ENCODE measurements at places on chromosomes 16 and 17.

DNA sequence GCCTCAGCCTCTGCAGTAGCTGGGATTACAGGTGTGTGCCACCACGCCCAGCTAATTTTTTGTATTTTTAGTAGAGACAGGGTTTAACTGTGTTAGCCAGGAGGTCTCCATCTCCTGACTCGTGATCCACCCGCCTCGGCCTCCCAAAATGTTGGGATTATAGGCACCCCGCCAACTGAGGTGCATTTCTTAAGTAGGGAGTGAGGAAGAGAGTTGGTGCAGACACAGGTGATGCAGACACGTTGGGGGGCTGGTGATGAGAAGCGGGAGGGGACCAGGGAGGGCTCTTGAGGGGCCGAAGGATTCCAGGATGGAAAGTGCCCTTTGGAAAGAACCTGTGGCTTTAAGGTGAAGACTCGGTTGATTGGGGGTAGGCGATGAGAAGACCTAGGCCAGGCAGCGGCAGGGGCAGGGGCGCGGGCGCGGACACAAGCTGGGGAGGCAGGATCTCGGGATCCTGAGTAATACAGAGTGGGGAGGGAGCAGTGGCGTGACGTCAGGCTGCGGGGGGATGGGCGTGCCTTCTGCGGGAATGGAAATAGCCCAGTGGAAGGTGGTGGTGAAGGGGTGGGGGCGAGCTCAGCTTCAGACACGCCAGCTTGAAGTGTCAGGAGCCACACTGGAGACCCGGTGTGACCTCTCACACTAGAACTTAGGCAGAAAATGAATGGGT is 2.5 kb upstream of the ATP6V0C start:
- no peak for DNase-seq

DNA sequence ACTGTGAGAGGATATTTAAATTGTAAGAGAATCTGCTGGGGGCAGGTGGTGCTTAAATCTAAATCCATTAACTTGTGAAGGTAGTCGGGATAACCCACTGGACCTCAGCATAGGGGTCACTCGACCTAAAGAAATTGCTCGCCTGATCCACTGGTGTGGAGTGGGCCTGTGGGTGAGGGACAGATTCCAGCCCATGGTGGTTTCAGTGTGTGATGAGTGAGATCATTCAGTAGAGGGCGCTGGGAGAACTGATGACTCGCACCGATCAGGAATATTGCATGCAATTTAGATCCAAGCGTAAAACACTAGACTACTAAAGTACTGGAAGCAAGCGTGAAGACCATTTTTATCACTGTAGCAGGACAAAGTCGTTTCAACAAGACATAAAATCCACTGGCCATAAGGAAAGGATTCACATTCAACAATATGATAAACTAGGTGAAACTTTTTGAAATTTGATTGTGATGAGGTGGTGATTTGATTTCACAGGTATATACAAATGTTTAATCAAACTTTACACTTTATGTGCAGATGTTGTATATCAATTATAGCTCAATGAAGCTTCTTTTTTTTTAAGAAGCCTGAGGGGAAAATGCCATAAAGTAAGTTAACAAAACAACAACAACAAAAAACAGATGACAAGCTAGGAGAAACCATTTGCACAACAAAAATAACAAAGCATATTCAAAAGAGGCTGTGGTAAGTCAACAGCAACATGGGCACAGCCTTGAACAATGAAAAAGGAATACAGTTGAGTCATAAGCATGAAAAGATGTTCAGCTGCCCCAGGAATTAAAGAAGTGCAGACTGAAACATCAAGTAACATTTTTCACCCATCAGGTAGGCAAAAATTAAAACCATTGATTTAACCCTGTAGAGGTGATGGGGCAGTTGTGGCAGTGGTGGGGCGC is 7.5 kb upstream of the TMEM170A start:
- DNase-seq = peak; percentile 84

GRCh38 chr16:57530522-57531252 is 5.7 kb downstream of the CCDC102A start:
- no peak for DNase-seq

GRCh38 chr17:61144137-61144536 is 255.5 kb upstream of the TBX2 start:
- no peak for DNase-seq

GRCh38 chr17:41507315-41507880 is 2.0 kb upstream of the KRT13 start:
- no peak for DNase-seq

- no peak for DNase-seq
Measured at GRCh38 chr17:57518587-57519581, 226.2 kb downstream of the CCDC182 start.

GRCh38 chr17:66301864-66302741 is at the start of gene PRKCA:
PRKCA (plus strand) TSS chr17:66302613.
- DNase-seq = peak; percentile 68

DNA sequence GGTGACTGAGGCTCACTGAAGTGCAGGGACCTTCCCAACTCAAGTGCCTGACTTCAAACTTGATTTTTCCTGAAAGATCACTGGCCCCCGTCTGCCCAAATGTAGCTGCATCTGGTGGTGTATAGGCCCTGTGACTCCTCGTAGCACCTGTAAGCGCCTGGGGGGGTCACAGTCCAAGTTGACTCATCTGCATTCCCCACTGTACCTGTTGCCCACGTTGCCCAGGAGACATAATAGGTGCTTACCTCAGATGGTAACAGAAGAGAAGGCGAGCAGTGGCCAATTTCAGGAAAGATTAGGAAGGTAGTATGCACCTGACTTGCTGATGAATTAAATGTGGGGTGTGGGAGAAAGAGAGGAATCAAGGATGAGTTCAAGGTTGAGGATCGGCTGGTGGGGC is 44.1 kb upstream of the EMP2 start:
- no peak for DNase-seq

DNA sequence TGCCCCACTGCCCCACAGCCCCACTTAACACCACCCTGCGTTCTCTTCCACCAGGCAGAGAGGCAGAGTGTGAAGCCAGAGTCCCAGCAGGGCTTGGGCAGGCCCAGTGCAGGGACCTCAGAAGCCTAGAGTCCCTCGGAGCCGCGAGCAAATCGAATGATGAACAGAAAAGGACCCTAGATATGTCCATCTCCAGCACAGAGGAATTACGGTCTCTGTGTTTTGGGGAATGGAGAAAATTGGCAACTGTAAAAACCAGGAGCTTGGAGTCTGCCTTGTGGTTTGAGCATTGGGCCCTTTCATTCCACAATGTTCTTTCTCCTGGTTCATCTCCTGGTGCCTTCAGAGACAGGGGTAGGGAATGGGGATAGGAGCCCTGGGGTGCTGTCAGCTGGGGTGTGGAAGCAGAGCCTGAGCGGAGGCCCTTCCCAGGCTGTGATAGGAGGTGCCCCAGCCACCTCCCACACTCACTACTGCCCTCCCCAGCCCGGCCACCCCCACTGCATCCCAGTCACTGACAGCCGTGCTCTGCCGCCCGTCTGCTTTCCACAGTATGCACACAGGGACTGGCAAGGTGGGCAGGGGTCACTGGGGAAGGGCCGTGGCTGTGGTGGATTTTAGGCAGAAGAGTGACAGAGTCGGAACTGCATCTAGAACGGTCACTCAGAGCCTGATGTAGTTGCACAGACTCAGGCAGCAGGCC is 26.7 kb downstream of the TBX4 start:
- DNase-seq = no peak

DNA sequence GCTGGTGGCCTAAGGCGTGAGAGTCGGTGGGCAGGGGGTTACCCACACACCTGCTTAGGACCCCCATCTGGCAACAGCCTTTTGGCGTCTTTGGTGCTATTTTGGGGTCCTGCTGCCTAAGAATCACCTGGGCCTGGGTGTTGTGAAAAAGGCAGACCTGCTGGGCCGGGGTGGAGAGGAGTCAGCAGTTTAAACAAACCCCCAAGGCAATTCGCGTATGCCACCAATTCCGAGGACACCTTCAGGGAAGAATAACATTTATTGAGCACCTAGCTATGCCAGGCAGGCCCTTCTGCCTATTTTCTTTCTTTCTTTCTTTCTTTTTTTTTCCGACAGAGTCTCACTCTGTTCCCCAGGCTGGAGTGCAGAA is 53.9 kb upstream of the TOB1 start:
- no peak for DNase-seq

DNA sequence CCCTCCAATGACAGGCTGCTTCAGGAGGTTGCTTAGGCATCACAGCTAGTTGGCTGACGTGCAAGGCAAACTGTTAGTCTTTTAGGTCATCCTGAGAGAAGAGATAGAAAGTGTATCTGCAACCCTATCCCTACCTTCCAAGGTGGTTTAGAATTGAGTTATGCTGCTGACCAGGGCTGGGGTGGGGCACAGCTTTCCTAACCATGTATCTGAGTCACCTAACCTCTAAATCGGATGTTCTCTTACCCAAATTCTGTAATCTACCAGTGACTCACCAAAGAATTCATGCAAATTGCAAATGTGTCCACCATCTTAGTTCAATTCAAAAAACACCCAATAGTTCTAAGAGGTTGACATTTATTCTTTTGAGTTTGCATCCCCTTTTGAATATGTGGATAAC is 107.2 kb upstream of the DYNLRB2 start:
- no peak for DNase-seq

GRCh38 chr17:63911657-63912100 is 621 bp upstream of the CSHL1 start:
- DNase-seq = peak; percentile 56

- DNase-seq = no peak
Measured at GRCh38 chr17:60040843-60041242, 37.9 kb downstream of the HEATR6 start.

- no peak for DNase-seq
Measured at GRCh38 chr16:57163842-57164241, 22.0 kb downstream of the PSME3IP1 start.

- no peak for DNase-seq
Measured at GRCh38 chr16:79994418-79994817, 393.9 kb upstream of the MAF start.

GRCh38 chr16:5349101-5349500 is 251.5 kb upstream of the EEF2KMT start:
- DNase-seq = no peak

- DNase-seq = no peak
Measured at GRCh38 chr16:10519297-10519696, 61.1 kb downstream of the EMP2 start.

DNA sequence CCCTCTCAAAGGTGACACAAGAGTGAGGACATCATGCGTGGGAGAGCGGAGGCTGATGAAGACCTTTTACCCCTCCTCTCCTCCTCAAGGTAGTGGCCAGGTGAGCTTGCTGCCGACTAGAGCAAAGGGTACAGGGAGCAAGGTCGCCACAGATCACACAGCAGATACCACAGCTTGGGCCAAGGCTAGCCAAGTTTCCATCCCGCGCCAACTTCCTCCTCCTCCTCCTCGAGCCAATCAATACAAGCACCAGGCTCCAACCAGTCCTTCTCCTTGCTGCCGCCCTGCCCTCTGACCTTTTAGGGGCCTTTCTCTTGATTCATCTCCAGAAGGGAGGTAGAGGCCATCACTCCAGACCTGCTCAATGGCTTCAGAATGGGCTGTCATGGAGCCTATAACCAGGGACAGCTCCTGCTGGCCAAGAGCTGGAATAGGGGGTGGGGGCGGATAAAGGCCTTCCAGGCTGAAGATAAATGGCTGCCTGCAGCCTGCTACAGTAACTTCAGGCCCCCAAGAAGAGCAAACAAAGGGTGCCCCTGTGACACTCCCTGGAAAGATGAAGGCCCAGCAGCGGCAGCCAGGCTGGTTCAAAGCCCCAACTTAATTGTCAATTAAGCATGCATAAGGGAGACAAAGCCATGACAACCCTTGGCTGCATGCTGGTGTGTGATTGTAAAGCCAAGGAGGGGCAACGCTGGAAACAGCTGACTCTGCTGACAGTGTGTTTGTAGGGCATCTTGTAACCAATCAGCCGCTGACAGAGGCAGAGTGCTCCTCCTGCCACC is 17.8 kb downstream of the HNF1B start:
- no peak for DNase-seq

DNA sequence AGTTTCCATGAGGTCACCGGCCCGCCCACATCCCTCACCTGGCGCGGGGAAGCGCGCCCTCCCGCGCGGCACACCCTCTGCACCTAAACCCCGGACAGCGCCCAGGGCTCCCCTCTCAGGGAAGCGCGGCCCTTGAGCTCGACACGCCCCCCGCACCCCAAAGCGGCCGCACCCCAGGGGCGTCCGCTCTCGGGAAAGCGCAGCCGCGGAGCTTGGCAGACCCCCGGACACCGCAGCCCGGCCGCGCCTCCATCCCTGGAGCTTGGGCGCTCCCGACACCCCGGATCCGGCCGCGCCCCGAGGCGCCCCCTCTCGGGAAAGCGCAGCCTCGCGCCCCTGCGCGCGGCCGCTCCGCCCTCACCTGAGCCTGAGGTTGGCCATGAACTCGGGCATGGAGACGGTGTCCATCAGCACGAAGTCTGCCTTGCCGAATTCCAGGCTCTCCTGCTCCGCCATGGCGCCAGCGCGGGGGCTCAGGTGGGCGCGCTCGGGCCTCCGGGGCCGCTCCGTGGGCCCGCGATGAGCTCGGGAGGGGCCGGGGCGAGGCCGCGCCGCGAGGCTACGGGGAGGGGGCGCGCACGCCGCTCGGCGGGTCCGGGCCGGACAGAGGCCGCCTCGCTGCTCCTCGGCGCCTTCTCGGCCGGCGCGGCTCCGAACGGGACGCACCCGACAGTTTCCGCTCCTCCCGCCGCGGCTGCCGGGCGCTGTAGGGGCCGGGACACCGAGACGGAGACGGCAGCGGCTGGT is at the start of gene MYO1D:
Gene MYO1D, minus strand, starts transcription at position 708 of the 747 bp plus-strand sequence. Its CDS starts 252 bp downstream, at position 456.
- DNase-seq = peak; percentile 36

- DNase-seq = no peak
Measured at GRCh38 chr16:8730335-8730915, 56.0 kb downstream of the ABAT start.

GRCh38 chr17:33375103-33375502 is 82.0 kb upstream of the ASIC2 start:
- DNase-seq = no peak

- no peak for DNase-seq
Measured at GRCh38 chr17:43469145-43469544, 14.6 kb upstream of the DHX8 start.

- no peak for DNase-seq
Measured at GRCh38 chr16:50294955-50295354, 28.6 kb downstream of the ADCY7 start.

DNA sequence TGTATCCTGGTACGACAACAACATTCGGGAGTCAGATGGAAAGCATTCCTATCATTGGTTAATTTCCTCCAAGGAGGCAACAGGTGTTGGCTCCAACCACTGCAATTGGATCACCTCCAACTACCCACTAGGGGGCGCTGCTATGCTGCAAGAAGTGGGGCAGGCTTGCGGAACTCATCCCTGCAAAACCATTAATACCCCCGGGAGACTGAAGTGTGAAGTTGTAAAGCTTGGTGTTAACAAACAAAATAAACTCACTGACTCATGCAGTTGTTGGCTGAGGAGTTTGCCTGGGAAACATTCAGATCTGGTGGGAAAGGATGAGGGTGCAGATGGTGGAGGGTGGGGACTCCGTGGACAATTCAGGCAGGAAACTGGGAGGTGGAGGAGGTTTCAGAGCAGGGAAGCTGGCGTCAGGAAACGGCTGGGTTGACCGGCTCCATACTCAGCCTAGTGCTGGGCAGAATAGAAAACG is 84.9 kb downstream of the HS3ST2 start:
- peak; percentile 13 for DNase-seq

GRCh38 chr16:85083051-85083639 is 29.1 kb downstream of the CIBAR2 start:
- DNase-seq = no peak

GRCh38 chr16:83744441-83744981 is 63.3 kb upstream of the HSBP1 start:
- no peak for DNase-seq

- no peak for DNase-seq
Measured at GRCh38 chr16:35748621-35749252, 2289.3 kb downstream of the TP53TG3F start.

- no peak for DNase-seq
Measured at GRCh38 chr16:51698647-51699046, 547.6 kb upstream of the SALL1 start.

All from HuH-7.5 (cell line).